ENCODE measurements at places on chromosomes 13 and 19.
A peak's percentile ranks its signal among the peaks of the same experiment; 100 is the strongest.

- DNase-seq: no peak
Observed at GRCh38 chr13:98216711-98217285, 39.7 kb upstream of the RNF113B start.

DNA sequence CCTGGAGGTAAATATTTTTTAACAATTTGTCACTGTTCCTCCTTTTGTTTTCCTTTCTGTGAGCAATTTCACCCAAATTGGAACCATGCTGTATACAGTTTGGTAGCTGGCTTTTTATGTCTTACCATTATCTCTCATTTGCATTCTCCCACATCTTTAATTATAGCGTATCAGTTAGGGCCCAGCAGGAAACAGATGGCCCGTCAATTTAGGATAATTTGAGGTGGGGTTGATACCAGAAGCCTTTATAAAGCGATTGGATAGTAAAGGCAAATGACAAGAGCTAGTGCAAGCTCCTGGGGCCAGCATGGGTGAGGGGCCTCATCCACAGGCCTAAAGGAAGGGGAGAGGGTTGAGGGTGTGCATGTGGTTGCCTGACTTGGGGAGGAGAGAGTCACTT is 3.8 kb upstream of the IFNL4 start:
- DNase-seq: no peak

GRCh38 chr13:103961129-103961528 is 894.9 kb upstream of the SLC10A2 start:
- no peak for DNase-seq

DNA sequence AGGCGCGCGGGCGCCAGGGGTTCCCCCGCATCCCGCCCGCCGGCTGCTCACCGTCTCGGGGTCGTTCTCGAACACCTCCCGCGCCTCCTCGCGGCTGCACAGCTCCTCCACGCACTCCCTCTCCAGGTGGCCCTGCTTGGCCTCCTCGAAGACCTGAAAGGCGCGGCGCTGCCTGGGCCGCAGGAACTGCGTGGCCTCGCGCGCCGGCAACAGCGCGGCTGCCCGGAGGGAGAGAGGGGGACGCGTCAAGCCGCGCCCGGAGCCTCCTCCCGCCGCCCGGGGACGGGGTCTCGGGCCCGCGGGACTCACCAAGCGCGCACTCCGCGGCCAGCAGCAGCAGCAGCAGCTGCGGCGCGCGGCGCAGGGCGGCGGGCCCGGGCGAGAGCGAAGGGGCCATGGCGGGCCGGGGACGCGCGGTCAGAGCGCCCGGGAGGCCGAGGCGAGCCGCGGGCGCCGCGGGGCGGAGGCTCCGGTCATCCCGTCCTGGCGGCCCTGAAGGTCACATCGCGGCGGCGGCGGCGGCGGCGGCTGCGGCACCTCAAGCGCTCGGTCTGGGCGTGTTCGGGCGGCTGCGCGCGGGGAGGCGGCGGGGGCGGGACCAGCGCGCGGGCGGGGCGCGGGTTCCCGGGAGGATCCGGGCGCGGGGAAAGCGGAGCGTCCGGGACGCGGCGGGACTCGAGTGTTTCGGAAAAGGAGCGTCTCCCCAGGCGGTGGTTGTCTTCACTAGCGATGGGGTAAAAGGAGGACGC is at the start of gene GAS6:
TSS of gene GAS6 (minus strand) at position 553 of the 749 bp plus-strand sequence. CDS start at position 397, 156 bp downstream.
- DNase-seq: no peak

DNA sequence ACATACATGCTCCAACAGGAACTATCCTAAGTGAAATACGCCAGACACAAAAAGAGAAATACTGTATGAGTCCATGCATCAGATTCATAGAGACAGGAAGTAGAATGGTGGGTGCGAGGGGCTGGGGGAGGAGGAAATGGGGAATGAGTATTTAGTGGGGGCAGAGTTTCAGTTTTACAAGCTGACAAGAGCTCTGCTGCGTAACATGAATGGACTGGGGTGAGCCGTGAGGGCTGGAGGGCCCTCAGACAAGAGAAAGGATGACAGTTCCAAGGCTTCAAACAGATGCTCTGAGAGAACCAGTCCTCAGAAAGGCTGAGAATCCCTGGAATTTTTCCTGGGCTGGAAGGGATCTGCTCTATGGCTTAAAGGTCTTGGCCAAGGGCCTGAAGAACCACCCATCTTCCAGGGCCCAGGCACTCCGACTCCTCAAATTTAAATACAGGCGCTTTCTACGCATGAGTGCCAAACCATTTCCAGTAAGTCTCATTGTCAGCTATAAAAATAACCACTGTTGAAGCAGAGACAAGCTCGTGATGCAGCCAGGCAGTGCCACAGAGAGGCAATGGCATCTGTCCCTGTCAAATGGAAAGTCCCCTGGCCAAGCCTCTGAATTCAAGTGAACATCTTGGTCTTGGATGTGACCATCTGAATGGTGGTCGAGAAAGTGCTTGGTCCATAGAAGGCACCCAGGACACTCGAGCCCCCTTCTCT is 17.5 kb downstream of the KLF2 start:
- DNase-seq: no peak

- peak; percentile 23 for DNase-seq
Observed at GRCh38 chr13:114313061-114313860, 1.0 kb upstream of the CHAMP1 start.

DNA sequence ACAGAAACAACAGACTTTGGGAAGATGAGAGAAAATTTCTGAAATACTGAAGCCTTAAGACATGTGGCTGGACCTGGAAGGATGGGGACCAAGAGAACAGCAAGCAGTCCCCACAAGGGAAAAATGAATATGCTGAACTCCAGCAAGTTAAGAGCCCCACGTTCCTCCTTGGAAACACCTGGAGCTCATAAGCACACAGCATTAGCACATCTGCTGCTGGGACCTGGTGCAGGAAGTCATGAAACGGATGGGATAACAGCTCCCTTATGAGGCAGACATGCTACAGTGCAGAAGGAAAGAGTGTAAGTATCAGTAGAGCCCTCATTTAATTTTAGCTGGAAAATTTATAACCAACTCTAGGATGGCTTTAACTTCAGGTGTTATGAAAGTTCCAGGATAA is 67.3 kb downstream of the SLC15A1 start:
- DNase-seq: no peak

- DNase-seq: no peak
Observed at GRCh38 chr13:105207572-105208293, 1327.7 kb downstream of the EFNB2 start.
